Stimulated activated CD4-positive, alpha-beta T cell treated with anti-CD3 and anti-CD28 coated beads, Interleukin-1b, Interleukin-23, amount 100 ng/mL, for 1 hour (primary cell): ENCODE measurements at places on chromosomes 12 and 14.

DNA sequence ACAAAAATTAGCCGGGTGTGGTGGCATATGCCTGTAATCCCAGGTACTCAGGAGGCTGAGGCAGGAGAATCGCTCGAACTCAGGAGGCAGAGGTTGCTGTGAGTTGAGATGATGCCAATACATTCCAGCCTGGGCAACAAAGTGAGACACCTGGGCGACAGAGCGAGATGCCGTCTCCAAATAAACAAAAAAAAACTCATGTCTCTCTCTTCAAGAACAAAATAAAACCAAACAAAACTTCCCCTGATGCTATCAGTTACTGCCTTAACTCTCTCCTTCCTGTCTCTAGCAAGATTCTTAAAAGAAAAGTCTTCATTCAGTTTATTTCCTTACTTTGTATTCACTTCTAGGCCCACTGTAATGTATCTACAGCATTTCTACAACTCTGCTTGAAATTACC lies 20.8 kb downstream of the KLHL28 start:
- DNase-seq, result no peak

- DNase-seq, result no peak
Measured at GRCh38 chr12:70646850-70647249, 9.6 kb upstream of the PTPRB start.

GRCh38 chr12:107138990-107139389 lies 45.6 kb upstream of the CRY1 start:
- DNase-seq, result no peak

- no peak for DNase-seq
Measured at GRCh38 chr12:55679691-55680090, 28.0 kb downstream of the ITGA7 start.

GRCh38 chr14:103002578-103003350 lies 54.6 kb downstream of the CDC42BPB start:
- no peak for DNase-seq

DNA sequence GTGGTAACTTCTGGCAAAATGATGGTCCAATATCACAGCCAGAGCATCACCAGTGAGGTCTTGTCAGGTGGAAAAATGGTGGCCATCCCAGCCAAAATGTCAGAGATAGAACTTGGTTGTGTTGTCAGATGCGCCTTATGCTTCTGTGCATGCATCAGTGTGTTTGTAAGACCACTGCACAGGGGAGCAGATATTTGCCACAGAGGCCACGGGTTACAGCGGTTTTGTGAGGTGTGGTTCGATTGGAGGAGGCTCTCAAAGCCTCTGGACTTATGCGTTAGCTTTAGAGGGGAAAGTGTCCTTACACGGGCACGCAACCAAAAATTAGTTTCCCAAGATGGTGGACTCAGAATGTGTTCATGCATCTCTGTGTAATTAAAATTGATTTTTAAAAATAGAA lies 243.8 kb downstream of the ADGRD1 start:
- no peak for DNase-seq

GRCh38 chr12:132803888-132804287 lies 24.8 kb downstream of the GOLGA3 start:
- DNase-seq, result no peak

- no peak for DNase-seq
Measured at GRCh38 chr14:95374239-95374997, 54.7 kb upstream of the CLMN start.

GRCh38 chr12:9149372-9149771 lies 33.7 kb upstream of the A2M start:
- no peak for DNase-seq

DNA sequence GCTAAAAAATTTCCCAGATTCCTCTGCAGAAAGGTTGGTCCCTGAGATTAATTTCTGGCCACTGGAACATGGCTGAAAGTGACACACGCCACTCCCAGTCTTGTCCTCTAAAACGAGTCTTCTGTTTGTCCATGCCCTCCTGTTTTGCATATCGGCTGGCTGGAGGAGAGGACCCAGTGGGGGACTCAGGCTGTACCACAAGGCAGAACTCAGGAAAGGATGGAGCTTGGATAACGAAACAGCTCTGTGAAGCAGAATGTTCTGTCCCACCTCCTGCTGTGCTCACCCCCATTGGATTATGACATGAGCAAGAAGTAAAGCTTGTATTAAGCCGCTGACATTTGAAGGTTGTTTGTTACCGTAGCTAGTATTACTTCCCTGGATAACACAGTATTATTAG lies 856.2 kb downstream of the BCL11B start:
- DNase-seq, result no peak

GRCh38 chr14:31828946-31829868 lies 247.9 kb upstream of the ARHGAP5 start:
- DNase-seq, result no peak

DNA sequence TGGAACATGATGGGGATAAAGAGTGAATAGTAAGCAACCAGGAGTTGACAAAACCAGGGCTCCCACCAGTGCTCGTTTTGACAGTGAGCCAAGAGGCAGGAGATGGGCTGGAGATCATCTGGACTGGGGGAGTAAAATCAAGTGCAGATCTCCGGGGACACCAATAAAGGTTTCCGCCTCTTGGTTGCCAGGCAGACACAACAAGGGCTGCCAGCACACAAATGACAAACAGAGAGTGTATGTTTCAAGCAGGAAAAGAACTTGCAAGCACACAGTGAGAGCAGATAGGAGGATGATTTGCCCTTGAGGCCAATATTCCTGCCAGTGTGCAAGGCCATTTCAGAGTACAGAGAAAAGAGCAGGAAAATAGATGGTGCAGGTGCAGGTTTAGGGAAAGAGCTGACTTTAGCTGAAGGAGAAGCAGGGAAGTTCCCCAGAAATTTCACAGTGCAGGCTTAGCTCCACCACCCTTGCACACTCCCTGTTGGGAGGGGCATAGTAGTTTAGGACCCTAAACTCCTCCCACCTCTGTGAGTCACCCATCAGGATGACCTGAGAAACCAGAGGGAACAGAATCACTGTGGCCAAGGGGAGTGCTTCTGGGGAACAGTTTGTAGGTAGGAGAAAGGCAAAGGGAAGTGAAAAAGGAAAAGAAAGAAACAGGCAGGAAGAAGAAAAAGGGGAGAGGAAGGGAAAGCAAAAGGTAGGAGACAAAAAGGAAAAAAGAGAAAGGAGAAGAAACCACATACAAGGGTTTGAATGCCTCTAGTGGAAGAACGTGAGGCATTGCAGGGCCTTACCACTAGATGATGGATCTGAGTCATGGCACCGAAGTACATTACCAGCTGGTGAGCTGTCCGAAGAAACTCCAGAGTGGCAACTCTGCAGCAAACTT lies 404.4 kb downstream of the SLC6A15 start:
- DNase-seq, result no peak

- no peak for DNase-seq
Measured at GRCh38 chr12:131754184-131754583, 43.3 kb downstream of the SFSWAP start.

DNA sequence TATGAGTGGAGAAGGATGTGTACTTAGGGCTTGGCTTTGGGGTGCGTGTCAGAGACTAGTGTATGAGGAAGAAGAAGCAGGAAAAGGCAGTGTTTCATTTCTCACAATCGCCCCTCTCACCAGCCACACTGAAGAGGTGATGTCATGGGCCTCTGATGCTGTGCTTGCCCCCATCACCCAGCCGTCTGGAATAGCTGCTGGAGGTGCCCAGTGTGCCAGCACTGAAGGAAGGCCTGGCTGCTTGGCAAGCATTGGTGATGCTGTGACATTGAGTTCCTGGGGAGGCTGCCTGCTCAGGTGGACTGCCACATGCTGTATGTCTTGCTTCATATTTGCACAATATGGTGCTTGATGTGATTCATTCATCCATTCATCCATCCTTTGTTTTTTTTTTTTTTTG lies 56.2 kb downstream of the CRADD start:
- DNase-seq, result no peak

- DNase-seq, result no peak
Measured at GRCh38 chr12:123250471-123251383, 17.5 kb downstream of the MTRFR start.

DNA sequence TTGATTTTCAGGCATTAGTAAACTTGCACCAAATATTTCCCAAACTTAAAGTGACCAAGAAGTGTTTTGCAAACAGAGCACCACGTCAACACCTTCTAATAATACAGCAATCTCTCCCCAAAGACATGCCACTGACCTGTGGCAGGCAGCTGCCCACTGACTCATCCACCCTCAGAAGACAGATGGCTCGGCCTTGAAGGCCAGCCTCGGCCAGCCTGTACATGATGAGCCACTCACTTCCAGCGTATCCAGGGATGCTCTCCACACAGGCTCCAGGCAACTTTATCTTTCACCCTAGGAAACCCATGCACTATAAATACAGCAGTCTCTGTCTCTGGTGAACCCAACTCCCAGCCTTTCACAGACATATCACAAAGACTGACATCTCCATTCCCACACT lies 62.7 kb downstream of the TUNAR start:
- DNase-seq, result no peak

- DNase-seq, result no peak
Measured at GRCh38 chr14:23104591-23105347, at the start of gene CIROP. Gene CIROP (minus strand): TSS chr14:23104989. CDS start chr14:23104920, 69 bp downstream.

GRCh38 chr14:91858536-91859275 lies 8.6 kb downstream of the TC2N start:
- DNase-seq, result no peak

- DNase-seq, result no peak
Measured at GRCh38 chr12:19415563-19415962, 23.7 kb upstream of the AEBP2 start.

DNA sequence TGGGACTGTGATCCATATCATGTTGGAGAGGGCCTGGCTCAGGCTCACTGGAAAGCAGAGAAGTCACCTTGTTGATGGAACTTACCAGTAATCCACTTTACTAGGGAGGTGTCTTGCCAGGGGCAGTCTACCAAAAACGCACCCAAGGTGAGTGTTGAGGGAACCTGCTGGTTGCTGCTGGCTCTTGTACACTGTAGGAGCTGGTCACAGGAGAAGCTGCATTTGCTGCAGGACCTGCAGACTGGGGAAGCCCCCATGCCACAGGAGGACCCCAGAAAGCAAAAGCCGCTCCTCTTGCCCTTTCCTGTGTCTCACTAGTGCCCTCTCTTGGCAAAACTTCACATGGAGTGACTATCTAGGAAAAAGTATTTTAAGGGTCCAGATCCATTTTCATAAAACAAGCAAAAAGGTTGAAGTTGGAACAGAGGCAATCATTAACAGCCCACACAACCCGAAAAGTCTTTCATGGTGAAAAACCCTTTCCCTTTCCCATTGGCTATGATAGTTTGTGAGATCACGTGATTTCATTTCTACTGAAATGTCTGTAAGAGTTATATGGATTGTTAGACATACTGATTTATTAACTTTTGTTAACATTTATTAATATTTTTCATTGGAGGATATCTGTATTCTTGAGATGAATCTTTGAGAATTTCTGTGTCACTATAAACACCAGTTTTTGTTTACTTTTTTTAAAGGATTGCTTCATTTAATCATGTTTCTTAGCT lies 59.2 kb downstream of the RASSF8 start:
- no peak for DNase-seq

- DNase-seq, result peak; percentile 69
Measured at GRCh38 chr14:57268161-57269069, at the start of the genes AP5M1 and EXOC5. Gene AP5M1 (plus strand): TSS chr14:57268971. CDS start chr14:57269315, 344 bp downstream. Gene EXOC5 (minus strand): TSS chr14:57268905. CDS start chr14:57268648, 257 bp downstream.

DNA sequence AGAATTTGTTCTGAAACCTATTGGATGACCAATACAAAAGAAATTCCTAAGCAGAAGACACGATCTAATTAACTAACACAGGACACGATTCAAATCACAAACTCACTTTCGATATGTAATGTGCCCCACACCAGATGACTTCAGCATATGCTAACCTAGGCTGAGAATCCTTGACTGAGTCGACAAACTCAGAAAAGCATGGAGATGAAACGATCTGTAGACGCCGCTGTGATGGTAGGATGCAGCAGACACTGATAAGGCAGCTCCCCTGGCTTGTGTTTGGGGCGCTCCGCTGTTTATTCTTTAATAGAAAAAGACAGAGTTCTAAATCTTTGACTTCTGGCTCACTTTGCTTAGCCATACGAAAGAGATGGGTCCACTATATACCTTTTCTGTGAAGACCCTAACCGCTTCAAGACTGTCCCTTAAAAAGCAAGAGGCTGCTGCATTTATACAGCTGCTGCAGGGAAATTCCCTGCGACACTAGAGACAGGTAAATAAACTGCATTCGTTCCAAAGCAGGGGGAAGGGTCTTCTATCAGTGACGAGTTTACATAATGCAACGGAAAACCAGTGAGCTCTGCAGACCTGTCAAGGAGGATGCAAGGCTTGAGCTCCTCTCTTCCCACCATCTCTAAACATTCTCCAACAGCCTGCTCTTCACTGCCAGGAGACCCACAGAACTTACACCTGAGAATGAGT lies 929 bp downstream of the CHD8 start:
- DNase-seq, result no peak

DNA sequence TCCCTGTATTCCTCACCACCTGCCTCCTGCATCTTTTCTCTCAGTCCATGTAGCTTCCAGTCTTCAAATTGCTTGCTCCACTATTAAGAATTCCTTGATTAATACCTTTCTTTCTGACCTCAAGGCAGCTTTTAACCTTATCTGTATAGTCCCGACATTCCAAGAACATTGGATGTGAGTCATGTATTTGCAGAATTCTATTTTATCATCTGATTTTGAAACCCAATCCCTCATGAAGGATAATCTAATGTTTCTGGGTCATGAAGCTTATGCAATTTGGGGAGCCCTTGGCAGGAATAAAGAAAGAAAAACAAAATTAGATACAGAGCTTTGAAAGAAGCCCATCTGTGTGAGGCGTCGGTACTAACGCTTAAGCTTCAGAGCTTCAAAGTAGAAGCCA lies 63.4 kb upstream of the CCND2 start:
- no peak for DNase-seq

DNA sequence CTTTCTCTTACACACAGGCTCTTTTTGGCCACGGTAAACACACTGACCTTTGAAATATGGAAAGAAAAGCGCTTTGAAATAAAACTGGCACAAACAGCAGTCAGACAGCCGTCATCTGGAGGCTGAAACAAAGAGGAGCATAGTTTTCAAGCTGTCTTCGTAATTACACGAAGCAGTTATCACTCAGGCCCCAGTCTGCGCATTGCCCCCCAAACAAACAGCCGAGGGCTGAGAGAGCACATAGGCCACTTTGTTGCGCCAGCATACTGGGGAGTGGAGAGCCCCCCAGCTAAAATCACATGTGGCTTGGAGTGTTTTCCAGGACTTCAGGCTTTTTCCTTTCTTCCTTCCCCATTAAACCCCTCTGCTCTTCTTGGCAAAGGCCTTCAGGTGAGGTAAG lies 142.9 kb upstream of the BTG1 start:
- DNase-seq, result no peak

DNA sequence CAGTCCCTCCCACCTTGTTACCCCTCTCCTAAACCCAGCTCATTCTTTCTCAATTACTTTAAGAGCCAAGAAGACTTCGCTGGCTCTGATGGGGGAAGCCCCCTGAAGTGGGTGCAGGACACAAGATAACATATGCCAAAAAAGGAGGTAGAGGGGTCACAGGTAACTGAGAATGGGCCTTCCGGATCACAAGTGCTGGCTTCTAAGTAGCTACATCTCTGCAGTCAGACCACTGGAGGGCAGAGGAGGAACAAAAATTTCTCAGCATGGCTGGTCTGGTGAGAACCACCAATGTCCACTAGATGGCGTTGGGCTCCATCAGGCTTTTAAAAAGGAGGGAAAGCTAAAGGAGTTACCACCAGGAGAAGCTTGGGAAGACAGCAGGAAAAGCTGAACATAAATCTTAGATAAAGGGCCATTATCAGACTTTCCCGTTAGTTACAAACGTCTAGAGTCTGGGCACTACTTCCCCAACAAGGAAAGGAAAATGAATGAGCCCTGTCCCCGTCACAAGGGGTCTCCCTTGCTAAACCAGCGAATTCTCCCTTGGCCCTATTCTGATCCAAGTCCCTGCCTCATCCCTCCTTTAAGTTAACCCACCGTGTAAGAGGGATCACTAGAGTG lies 11.6 kb upstream of the CDH24 start:
- peak; percentile 49 for DNase-seq

GRCh38 chr12:122183588-122183940 lies 641 bp downstream of the LRRC43 start:
- no peak for DNase-seq
